ENCODE measurements at places on chromosomes 13 and 19.

GRCh38 chr19:31671411-31672035, 322.3 kb upstream of the TSHZ3 start:
- DNase-seq = no peak

- DNase-seq = no peak
These were observed 15.4 kb downstream of the CEBPG start for GRCh38 chr19:33388725-33389420.

DNA sequence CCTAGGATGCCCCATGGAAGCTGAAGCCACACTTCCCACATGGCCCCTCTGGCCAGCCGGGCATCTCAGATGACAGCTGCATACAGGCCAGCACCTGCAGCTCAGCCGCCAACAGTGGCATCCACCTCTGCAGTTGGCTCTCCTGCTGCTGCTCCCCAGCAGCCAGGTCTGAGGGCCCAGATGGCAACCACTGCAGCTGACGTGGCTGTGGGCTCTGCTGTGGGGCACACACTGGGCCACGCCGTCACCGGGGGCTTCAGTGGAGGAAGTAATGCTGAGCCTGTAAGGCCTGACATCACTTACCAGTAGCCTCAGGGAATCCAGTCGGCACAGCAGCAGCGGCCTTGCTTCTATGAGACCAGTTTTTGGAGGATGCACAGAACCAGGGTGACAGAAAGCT, 45.3 kb upstream of the LSM14A start:
- DNase-seq = no peak

GRCh38 chr19:19171821-19172532, 1.9 kb upstream of the MEF2B start:
- DNase-seq = no peak

DNA sequence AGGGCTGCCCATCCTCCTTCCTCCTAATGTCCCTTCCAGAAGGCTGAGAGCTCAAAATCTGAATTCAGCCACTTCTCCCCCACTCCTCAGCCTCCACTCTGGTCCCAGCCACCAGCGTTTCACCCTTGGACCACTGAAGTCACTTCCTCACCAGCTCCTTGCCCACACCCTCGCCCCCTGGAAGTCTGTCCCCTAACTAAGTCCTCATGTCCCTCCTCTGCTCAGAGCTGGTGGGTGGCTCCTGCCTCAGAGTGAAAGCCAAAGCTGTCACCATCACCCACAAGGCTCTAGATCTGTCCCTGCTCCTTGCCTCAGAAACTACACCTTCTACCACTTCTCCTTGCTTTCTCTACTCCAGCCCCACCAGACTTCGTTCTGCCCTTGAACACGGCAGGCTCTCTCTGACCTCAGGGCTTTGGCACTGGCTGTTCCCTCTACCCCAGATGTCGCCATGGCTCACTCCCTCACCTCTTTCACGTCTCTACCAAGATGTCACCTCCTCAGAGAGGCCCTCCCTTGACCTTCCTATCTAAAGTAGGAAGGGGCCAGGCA, 1.7 kb downstream of the ERCC1 start:
- DNase-seq = no peak

DNA sequence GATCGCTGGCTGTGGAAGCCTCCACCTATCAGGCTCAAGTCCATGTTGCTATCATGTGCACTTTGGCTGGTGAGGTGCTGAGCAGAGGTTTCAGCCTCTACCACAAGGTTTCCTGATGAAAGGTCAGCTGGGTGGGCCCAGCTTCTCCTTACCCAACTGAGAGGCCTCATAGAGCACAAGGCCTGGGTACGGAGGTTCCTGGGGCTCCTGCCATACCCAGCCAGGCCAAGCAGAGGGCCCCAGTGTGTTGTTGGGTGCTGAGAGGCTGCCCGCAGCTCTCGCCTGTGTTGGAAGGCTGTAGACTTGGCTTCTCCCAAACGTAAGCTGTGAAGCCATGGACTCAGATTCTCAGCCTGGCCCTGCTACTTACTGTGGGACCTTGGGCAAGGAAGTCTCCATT, 28.2 kb downstream of the ACTN4 start:
- DNase-seq = peak; percentile 36

DNA sequence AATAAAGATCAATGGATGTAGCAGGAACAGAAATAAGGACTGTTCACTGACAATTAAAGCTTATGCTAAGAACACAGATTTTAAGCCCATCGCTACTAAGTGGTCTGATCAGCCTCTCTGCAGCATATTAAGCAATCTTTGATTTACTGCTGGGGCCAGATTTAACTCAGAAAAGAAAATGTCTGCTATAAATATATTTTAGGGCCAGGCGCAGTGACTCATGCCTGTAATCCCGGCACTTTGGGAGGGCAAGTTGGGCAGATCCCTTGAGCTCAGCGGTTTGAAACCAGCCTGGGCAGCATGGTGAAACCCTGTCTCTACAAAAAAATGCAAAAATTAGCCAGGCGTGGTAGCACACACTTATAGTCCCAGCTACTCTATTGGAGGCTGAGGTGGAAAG, 43.0 kb downstream of the METTL21C start:
- no peak for DNase-seq

DNA sequence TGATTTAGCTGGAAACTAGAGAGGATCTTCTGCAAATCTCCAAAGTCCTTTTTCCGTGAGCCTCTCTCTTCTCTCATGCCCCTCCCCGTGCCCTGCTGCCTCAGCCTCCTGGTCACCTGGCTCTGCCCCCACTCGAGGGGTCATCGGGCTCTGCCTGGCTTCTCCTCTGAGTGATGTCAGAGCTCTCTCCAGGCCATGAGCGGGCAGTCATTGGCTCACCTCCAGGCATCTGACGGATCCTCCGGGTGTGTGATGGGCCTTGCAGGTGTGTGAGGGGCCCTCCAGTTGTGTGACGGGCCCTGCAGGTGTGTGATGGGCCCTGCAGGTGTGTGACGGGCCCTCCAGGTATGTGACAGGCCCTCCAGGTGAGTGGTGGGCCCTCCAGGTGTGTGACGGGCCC, 10.3 kb upstream of the GAS6 start:
- DNase-seq = no peak

DNA sequence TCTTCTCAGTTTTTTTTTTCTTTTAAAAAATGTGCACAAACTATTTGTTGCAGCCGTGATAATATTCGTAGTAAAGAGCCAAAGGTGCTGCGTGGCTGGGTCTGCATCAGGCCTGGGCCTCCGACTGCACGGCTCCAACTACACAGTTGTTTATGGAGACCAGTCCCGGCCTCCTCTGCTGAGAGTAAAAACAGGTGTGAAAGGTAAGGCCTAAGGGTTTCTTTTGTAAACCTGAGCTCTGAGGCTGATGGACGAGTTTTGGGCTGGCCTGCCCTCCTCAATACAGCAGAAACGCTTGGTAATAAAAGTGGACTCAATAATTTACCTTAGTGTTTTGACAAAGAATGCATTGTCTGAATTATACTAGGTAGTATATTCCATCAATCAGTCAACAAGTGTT, 3.9 kb downstream of the MBNL2 start:
- no peak for DNase-seq

GRCh38 chr13:55062662-55063061, 2034.0 kb downstream of the OLFM4 start:
- no peak for DNase-seq

- no peak for DNase-seq
These were observed 2.7 kb downstream of the GJB2 start for GRCh38 chr13:20190076-20190475.

DNA sequence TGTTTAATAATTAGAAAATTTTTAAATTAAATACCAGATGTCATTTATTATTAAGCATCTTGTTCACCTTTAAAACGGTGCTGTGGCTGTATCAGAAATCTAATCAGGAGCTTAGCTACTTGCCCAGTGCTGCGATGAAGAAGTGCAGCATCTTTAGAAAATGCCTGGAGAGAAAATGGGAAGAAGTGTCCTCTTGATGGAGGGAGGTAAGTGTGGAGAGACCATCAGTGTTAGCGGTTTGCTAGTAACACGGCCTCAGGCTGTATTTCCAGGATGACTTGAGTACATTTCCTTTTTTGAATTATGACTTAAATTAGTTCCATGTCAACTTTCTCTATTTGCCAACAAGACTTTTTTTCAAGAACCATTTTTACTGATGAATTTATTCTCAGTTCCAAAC, 74.1 kb downstream of the SHISA2 start:
- no peak for DNase-seq

DNA sequence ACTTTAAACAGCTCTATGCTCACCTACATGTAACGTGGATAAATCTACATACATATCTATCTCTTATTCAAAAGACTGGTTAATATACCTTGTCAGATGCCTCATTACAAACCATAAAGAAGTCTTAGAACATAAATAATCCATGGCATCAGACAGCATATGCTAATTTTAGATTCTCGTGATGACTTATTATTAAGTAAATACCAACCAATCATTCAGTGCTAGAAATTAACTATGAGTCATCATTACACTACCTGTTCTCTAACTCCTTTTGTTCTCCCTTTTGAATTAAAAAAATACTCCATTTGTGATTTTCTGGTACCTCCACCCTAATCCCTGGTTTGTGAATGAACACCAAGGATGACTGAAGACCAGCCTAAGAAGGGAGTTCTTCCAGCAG, 754.3 kb upstream of the ARGLU1 start:
- no peak for DNase-seq

DNA sequence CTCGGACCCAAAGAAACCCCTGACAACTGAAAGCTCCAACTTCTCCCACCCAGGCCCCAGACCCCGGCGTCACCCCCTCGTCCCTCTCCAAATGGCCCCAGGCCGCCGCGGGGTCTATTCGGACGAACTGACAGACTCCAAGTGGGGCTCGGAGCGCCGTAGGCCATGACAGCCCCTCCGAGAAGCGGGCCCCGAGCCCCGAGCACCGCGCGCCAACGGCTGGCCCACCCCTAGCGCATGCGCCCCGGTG, 360 bp downstream of the DDX39A start:
- DNase-seq = no peak

GRCh38 chr13:79346300-79346914, 59.6 kb downstream of the RBM26 start:
- no peak for DNase-seq

- no peak for DNase-seq
These were observed 62.0 kb downstream of the KL start for GRCh38 chr13:33078263-33078662.

DNA sequence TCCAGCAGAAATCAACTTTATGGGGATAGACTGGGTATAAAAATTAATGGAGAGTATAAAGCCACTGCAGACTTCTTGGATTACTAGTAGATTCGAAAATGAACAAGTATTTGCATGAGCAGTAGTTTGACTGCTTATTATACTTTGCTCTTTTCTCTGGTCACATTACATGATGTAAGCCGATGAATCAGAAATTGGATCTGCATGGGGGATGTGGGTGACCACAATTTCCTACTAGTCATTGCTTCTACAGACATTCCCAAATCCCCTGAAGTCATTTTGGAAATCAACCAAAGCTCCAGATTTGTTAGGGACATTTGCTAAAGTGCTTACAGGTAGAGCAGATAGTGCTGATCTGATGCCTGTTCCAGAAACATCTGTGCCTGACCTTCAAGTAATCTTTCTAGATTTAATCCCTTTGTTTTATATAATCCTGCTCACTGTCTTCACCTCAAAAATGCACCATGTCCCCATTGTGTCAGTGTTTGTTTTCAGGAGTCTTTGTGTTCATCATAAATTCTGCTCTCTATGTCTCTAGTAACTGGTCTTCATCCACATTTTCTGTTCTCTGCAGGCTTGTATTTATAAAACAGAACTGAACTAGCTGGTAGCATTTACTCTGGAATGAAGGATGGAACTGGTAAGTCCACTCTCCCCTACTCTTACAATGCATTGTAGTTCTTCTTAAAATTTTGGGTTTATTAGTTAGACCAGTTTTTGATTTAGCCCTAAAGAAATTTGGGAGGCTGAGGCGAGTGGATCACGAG, 201.5 kb upstream of the CSNK1A1L start:
- no peak for DNase-seq

DNA sequence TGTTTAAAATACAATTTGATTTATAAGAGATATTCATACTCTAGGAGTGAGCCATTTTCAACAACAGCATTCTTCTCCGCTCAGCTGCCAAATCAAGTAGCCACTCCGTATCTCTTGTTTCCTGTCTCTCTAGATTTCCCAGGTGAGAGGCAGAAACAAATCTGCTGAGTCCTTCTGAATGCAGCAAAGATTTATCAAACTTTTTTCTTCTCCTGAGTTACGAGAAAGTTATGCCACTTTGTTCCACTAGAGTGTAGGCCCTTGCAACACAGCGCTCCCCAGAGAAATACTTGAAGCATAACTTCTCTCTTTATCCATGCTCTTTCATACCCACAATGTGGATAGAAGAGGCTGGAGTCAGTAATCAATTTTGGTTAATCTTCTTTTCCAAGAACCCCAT, 1960.8 kb downstream of the OLFM4 start:
- DNase-seq = no peak

DNA sequence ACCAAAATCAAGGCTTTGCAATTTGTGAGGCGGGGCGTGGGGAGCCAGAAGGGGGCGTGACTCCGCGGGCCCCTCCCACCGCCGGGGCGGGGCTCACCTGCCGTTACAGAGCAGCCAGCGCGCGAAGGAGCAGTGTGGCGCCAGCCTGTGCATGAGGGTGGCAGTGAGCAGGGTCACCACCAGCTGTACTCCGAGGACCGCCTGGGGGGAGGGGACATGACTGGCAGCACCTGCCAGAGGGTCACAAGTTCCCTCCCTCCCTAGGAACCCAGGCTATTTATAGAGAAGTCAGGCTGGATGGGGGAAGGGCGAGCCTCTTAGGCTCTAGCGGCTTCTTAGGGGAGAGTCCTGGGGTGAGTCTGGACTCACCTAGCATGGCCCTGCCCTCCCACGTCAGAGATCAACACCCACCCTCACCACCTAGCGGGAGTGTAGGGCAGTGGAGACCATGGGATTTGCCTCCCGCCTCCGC, 3.6 kb downstream of the TMEM161A start:
- DNase-seq = peak; percentile 36

- no peak for DNase-seq
These were observed 14.5 kb upstream of the RAB20 start for GRCh38 chr13:110576070-110576394.

- no peak for DNase-seq
These were observed 459.8 kb downstream of the FGF14 start for GRCh38 chr13:101942038-101942437.

DNA sequence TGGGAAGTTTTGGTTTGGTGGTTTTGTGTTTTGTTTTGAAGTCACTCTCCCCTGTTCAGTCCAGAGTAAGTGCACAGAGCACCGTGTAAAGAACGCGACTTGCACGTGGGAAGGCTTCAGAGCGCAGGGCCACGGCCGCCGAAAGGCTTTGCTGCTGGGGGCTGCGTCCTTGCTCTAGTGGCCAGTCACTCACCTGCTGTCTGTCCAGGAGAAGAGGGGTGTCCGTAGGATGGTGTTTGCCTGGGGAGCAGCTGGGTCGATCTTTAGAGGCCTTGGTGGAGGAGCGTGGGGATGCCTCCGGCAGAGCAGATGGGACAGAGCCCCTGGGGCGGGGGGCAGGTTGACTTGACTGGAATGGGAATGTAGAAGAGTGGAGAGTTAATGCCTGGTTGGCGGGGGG, 116.6 kb upstream of the MCF2L start:
- DNase-seq = no peak

GRCh38 chr13:51643882-51644281, 59.6 kb downstream of the WDFY2 start:
- no peak for DNase-seq

DNA sequence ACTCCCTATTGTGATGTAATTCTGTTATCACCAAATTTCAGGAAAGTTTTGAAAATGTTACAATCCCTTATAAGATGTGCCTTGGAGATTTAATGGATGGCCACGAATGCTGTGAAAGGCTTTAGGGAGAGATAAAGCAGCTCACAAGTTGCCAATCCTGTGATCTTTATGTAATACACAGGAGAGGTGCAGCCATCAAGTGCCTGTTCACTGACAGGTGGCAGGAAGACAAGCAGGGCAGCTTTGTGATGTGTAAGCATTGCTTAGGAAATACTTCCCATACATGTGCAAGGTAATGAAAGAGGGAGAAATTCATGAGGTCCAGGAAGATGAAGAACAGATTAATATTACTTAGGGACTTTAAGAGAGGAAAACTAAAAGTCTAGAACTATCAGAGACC, 628.8 kb downstream of the SLITRK6 start:
- no peak for DNase-seq
